T-helper 2 cell treated with Interferon-gamma antibody and Interleukin-4, amounts not matched to agents 100 ng/mL and 5 ng/mL, for 36 hours (primary cell): ENCODE measurements at places on chromosomes 2 and 18. TPM values are rescaled to one million over a fixed set of nuclear protein-coding genes. Genes with fewer than 3 reads are reported as not detected.

TRABD2A gene
- total RNA-seq: 64.9 and 67.5 TPM in 2 replicates

SIX2 gene
- not detected in 2 replicates for total RNA-seq

CXCR2 gene
- total RNA-seq: 0.39 and 1.3 TPM in 2 replicates

C2orf49 gene
- total RNA-seq: 18.1 and 18.6 TPM in 2 replicates

CKAP2L gene
- 43.2 and 49.6 TPM in 2 replicates for total RNA-seq

CTAGE1 gene
- total RNA-seq: not detected in 2 replicates

CNDP1 gene
- total RNA-seq: 0.25 TPM in 1 of 2 replicates, not detected in the other
